ENCODE measurements at places on chromosomes 16 and 17. TPM values are rescaled to one million over a fixed set of nuclear protein-coding genes. Genes with fewer than 3 reads are reported as not detected.

TBC1D3 gene
- not detected for total RNA-seq

DPEP3 gene
- total RNA-seq = not detected

TOX3 gene
- not detected for total RNA-seq

WDR81 gene
- 25.4 TPM for total RNA-seq

KCNAB3 gene
- total RNA-seq = 0.13 TPM

CES1 gene
- 0.06 TPM for total RNA-seq

TTYH2 gene
- total RNA-seq = 0.93 TPM

MGAT5B gene
- 0.40 TPM for total RNA-seq

PTX4 gene
- total RNA-seq = 0.06 TPM

TEDC2 gene
- 2.7 TPM for total RNA-seq

ADORA2B gene
- total RNA-seq = 7.5 TPM

KRT40 gene
- total RNA-seq = not detected

PPL gene
- 15.2 TPM for total RNA-seq

ASPHD1 gene
- total RNA-seq = 7.8 TPM

LPCAT2 gene
- 18.9 TPM for total RNA-seq
